ENCODE measurements at places on chromosomes 12 and 14. TPM values are rescaled to one million over a fixed set of nuclear protein-coding genes. Genes with fewer than 3 reads are reported as not detected.

DNA sequence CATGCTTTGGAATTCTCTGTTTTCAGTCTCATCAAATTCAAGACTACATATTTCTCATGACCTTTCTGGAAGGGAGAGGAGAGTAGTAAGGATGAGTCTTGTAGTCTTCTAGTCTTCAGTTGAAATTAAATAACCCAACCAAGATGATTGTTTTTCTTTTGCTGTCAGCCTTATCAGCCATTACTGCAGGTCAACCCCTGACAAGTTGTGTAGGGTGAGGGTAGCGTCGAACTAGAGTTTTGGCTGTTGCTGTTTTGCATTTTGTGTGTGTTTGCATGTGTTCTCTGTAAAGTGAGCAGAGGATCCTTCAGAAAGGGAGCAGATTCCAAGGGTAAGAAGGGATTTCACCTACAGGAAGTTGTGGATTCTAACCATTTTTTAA, 28.4 kb downstream of the DIP2B start:
- DNase-seq, result no peak

- no peak for DNase-seq
These were observed 9.6 kb downstream of the PTPN6 start for GRCh38 chr12:6960593-6961277.

DNA sequence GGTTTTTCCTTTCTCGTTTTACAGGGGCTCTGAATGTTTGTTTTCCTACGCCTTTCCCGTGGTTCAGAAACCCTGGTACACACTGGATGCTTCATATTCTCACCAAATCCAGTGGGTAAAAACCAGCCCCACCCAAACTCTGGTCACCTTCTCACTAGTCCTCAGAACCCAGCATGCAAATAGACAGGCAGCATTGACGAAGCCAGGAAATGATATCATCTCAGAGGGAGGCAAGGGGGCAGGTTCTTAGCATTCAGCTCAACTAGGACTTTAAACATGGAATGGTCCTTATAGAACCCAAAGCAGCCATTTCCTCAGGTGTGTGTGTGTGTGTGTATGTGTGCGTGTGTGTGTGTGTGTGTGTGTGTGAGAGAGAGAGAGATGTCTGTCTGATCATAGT, 142.0 kb downstream of the KCNK10 start:
- no peak for DNase-seq

DNA sequence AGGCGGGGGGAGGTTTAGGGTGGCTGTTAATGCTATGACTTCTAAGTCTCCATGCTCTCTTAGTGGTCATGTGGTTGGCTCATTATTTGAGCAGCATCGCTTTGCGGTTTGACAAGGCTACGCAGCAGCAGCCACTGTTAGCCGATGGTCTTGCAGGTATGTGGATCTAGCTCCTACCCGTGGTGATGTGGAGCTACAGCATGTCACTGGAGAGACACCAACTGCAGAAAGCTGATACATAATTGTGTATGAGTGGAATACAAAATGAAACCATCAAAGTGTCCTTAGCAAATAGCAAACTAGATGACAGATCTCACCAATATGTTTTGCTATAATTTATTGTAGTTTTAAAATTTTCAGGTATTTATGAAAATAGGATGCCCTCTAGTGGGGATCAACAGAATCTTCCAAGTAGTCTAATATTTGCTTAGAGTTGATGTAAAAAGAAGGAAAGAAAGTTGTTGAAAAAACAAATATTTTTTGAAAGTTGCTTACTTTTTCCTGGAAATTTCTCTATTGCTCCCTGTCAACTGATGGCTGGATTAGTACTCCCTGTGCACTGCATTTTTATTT, 94.9 kb downstream of the NAV3 start:
- peak; percentile 72 for DNase-seq

DNA sequence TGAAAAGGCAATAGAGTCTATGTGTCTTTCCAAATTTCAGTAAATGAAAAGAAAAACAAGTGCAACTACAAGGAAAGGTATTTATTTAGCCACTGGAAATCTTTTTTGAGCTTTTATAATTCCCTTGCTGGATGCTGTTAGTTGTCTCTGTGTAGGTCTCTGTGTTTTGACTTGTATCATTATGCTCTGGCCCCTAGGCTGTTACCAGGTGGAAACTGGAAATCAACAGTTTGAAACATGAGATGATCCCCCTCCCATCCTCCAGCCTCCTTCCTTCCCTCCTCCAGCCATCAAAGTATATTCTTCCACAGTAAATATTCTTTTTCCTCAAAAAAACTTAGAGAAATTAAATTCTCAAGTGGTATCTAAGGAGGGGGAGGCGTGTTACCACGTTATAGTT, 934 bp upstream of the DCN start:
- DNase-seq, result no peak

DNA sequence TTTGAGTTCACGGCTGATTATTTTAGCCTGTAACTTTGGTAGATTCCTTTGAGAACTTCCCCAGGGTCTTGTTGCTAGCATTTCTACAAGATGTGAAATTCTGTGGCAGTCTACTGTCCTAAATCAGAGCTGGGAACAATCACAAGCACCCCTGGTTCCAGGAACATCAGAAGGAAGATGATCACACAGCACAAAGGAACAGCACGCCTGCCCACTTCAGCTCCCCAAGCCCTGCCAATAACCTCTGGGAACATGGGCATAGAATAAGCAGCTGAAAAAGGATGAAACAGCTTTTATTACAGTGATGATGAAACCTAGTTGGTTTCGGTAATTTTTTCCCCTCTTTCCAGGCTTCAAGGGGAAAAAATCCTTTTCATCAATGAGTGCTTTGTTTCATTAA, 12.3 kb downstream of the GPR19 start:
- no peak for DNase-seq

GRCh38 chr12:98701166-98701565, 56.1 kb downstream of the APAF1 start:
- DNase-seq, result no peak

GRCh38 chr12:132225214-132225613, 81.0 kb downstream of the NOC4L start:
- DNase-seq, result no peak

DNA sequence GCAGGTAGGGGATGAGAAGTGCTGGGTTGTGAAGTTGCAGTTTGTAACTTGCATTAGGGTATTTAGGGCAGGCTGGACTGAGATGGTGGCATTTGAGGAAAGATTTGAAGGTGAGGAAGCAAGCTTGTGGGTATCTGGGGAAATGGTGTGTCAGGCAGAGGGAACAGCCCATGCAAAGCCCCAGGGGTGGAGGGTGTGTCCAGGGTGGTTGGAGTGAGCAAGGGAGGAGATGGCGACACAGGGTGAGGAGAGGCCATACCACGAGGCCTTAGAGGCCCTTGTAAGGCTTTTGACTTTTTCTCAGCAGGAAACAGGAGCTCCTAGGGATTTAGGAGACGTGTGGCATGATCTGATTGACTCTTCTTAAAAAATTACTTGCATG, 136.9 kb downstream of the NUAK1 start:
- DNase-seq, result no peak

DNA sequence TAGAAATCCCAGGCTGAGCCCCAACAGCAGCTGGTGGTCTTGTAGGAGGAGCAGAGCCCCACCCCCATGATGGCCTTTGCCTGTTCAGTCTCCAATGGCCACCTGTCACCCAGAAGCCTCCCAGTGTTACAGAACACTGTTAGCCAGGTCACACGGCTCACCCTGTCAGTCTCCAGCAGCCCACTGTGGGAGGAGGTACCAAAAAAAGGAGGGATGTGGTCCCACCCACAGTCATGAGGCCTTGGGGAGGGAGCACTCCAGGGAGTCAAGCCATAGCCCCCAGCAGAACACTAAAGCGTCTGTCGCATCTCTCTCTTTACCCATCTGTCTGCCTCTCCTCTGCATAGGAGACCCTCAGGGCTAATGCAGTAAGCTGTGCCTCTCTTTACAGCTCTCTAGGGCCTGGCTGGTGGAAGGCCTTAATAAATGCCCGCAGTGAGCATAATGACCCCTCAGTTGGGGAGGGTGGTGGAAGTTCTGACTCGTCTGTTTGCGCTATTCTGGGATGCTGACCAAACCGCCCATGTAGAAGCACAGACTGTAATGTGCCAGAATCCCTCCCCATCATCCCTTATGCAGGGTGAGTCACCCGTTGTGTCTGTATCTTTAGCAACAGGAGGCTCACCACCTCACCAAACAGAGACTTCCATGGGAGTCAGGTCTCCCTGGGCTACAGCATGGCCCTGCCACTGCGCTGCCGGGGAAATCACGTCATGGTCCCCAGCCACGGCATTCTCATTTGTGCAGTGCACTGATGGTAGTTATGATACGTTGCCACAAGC, 14.6 kb downstream of the C14orf132 start:
- DNase-seq, result no peak

- no peak for DNase-seq
These were observed 75.0 kb downstream of the PRMT8 start for GRCh38 chr12:3565985-3566384.

The CHGA gene
- not detected for polyA plus RNA-seq

The RPGRIP1 gene
- polyA plus RNA-seq, result 0.73 TPM

The C1R gene
- polyA plus RNA-seq, result 73.0 TPM
